Cerebellum (tissue), 4 donors: ENCODE measurements at places on chromosomes 5 and 9.

DNA sequence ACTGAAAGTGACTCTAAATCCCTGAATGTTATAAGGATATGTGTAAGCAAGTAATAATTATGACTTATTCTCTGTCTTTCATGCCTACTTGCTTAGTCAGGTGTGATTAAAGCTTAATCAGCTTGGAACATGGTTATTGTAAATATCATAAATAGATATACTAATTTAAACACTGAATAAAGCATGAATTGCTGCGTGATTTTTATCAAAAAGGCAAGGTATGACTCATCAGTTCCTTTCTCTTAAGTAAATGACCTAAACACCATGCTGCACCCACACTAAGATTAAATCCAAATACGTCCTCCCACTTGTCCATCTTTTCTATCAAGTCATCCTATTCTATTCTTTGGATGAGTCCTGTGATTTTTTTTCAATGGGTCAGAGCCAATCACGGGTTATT is 124.6 kb upstream of the MTAP start:
- DNase-seq, result no peak

GRCh38 chr5:148805326-148806290 is 20.8 kb upstream of the ADRB2 start:
- no peak for DNase-seq

DNA sequence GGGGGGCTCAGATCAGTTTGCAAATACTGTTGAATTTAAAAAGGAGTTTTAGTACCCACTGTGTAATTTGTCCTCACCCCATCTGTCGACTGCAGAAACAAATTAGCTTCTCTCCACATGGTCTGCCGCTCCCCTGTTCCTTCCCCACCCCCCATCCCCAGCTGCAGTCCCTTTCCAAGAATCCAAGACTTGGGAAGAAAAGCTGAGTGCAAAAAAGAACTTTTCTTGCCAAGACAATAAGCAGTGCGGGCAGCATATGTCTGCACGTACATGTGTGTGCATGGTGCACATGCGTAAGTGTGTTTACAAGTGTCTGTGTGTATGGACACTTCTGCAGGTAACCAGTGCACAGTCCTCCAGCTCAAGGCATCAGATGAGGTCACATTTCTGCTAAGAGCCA is 125.7 kb upstream of the SMIM23 start:
- no peak for DNase-seq

DNA sequence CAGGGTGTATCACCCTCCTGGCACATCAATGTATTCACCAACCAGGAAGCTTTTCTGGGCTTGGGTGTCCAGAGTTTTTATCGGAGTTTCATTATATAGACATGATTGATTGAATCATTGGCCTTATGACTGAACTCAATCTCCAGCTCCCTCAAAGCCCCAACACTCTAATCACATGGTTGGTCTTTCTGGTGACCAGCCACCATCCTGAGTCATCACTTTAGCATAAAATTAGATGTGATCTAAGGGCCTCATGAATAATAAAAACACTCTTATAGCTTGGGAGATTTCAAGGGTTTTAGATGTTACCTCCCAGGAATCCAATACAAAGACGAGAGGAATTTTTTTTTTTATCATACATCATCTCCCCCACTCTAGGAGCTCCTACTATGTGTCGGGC is 7.7 kb upstream of the PBX3 start:
- no peak for DNase-seq

DNA sequence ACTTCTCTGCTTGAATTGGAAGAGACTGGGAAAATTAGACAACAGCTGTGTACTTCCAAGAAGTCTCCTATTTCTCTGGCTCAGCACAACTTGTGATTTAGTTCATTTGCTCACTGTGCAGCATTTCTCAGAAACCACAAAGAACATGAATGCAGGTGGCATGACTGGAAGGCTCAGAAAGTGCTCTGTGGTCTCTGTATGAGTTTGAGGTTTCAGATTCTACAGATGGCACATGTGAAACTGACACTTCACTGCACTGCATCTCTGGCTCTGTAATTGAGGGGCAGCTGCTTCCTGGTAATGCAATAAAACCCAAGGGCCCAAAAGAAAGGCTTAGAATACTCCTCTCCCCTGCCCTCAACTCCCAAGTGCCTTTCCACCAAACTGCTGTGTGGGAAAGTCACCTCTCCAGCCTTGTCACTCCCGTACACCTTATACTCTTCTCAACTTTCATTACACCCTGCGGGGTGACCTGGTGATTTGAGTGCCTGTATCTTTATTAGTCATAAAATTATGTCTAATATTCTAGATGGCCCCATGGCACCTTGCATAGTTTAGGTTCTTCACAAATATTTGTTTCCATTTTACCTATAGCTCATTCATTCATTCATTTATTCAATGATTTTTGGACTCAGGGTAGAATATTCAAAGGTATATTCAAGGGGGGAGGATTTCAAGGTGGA is 82.5 kb downstream of the ESM1 start:
- no peak for DNase-seq

- no peak for DNase-seq
These were observed 117.5 kb upstream of the BOD1 start for GRCh38 chr5:173733831-173734501.

DNA sequence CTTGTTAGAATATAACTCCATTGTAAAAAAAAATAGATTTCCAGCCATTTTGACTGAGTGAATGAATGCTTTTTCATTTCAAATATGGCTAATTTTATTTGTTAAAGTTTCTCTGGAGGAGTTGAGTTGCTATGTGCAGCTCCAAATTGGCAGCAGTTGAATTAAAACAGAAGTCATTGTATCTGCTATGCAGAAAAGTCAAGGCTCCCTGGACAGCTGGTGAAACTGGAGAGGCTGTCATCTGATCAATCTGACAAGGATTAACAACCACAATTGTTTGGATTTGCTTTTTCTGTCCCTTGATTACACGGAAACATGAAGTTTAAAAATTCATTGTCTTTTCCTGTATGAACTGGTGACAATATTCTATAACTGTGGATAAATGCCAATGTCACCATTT is 713.9 kb downstream of the EFNA5 start:
- no peak for DNase-seq

DNA sequence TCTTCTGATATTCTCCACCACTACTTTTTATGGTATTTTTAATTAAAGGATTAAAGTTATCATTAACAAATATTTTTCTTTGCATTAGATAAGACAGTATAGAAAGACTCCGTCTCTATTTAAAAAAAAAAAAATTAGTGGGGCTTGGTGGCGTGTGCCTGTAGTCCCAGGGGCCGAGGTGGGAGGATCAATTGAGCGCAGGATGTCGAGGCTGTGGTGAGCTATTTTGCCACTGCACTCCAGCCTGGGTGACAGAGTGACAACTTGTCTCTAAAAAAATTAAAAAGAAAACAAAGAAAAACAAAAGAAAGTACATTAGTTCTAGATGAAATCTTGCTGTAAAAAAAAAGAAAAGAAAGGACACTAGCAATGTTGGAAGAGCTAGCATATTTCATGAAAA is 97.4 kb upstream of the IL6ST start:
- DNase-seq, result no peak
